ENCODE measurements at places on chromosomes 2 and 18.

GRCh38 chr2:46477925-46478324 is 1.4 kb upstream of the TMEM247 start:
- H3K4me1 ChIP-seq: no peaks in the 10 kb centered on the region
- no peaks in the 10 kb centered on the region for H3K36me3 ChIP-seq
- DNase-seq: no peak
- no peak overlapping the region for H3K4me3 ChIP-seq
- H3K27me3 ChIP-seq: peaks cover 5% of the 10 kb centered on the region
- H3K27ac ChIP-seq: no peak overlapping the region

DNA sequence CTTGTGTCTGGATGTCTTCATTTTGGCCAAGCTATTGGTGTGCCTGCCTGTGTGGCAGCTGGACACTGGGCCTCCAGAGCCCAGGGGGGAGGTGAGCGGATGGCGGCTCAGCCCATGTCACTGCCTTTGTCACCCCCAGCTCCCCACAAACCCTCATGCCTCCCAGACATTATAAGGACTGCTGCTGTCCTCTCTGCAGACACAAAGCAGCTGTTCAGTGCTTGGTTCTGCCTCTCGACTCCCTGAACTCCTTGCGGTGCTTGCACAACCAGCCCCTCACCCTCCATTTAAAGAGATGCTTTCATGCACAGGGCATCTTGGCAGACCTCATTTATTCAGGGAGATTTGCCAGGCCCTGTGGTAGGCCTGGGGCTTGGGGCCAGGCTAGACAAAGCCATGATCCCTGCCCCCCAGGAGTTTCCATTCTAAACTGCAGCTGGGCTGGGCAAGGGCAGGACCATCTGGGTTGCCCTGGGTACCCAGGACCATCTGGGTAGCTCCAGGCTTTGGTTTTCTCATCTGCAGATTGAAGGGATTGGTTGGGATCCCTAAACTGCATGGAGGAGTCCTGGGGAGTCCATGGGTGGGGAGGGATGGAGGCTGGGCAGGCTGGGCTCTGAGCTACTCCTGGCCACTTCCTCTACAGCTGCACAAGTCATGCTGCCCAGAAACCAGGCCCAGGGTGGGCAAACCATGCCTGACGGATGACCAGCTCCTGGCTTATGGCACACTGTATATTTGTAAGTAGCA is 168.5 kb downstream of the CELF4 start:
- no peak for DNase-seq
- no peak overlapping the region for H3K27ac ChIP-seq
- H3K36me3 ChIP-seq: no peaks in the 10 kb centered on the region
- peaks cover 8% of the 10 kb centered on the region for H3K27me3 ChIP-seq
- no peak overlapping the region for H3K4me3 ChIP-seq
- no peaks in the 10 kb centered on the region for H3K4me1 ChIP-seq

GRCh38 chr2:62426154-62426912 is 79.7 kb downstream of the TMEM17 start:
- H3K4me3 ChIP-seq: no peak overlapping the region
- H3K27me3 ChIP-seq: no peaks in the 10 kb centered on the region
- no peak for DNase-seq

GRCh38 chr2:25159949-25160348 is 8.4 kb downstream of the POMC start:
- no peaks in the 10 kb centered on the region for H3K27me3 ChIP-seq
- H3K4me3 ChIP-seq: no peak overlapping the region
- H3K27ac ChIP-seq: no peak overlapping the region
- no peaks in the 10 kb centered on the region for H3K4me1 ChIP-seq

DNA sequence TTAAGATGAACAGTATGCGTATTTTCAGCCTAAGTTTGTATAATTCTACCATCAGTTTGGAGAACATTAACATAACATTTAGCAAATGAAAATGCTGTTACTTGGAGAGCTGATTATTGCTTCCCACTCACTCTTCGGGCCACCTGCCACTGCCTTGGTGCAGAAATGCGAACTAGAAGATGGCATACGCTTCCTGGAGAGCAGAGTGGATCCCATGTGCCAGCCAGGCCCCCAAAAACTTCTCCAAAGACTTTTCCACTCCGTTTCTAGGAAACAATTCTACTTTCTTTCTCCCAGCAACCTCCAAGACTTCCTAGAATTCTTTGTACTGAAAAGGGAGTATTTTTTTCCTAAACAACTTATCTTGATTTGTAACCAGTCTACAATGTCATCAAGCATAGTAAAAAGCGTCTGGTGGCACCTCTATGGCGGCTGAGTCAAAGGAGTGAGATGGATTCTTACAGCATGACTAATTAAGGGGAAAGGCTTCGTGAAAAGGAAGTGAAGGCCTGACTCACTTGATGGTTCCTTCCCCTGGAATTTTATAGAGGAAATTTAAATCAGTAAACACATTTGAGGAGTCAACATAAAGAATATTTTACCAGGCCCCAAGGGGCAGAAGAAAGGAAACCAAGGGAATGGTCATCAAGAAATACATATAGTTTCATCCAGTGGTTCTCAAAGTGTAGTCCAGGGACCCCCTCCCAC is 36.6 kb downstream of the FEZ2 start:
- H3K27ac ChIP-seq: peak overlapping the region; percentile 63
- no peak for DNase-seq
- no peaks in the 10 kb centered on the region for H3K27me3 ChIP-seq
- H3K4me1 ChIP-seq: peaks cover 32% of the 10 kb centered on the region
- no peaks in the 10 kb centered on the region for H3K36me3 ChIP-seq
- no peak overlapping the region for H3K4me3 ChIP-seq

DNA sequence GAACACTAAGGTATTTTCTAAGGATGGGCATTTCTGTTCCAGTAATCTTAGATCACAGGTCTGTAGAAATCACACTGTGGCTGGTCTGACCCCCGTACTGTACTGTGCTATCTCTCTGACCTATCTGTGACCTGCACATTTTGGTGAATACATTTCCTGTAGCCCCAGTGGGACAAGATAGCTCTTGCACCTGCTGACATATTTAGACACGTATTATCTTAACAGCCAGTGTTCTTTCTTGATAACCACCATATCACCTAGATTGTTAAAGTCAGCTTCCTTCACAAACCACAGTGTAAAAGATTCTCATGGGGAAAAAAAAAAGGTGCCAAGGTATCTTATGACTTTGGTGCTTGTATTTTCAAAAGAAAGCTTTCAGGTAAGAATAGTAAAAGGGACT is 39.8 kb upstream of the TMEM247 start:
- no peak overlapping the region for H3K4me3 ChIP-seq
- no peaks in the 10 kb centered on the region for H3K27me3 ChIP-seq
- no peaks in the 10 kb centered on the region for H3K36me3 ChIP-seq
- no peak for DNase-seq

- no peak for DNase-seq
- no peaks in the 10 kb centered on the region for H3K4me1 ChIP-seq
- no peaks in the 10 kb centered on the region for H3K36me3 ChIP-seq
- no peaks in the 10 kb centered on the region for H3K27me3 ChIP-seq
- H3K27ac ChIP-seq: no peak overlapping the region
Measured at GRCh38 chr2:185507719-185508118, 230.9 kb upstream of the FSIP2 start.

GRCh38 chr2:162826921-162827320 is 11.6 kb downstream of the KCNH7 start:
- H3K4me3 ChIP-seq: no peak overlapping the region
- no peaks in the 10 kb centered on the region for H3K27me3 ChIP-seq
- DNase-seq: no peak
- H3K4me1 ChIP-seq: no peaks in the 10 kb centered on the region

DNA sequence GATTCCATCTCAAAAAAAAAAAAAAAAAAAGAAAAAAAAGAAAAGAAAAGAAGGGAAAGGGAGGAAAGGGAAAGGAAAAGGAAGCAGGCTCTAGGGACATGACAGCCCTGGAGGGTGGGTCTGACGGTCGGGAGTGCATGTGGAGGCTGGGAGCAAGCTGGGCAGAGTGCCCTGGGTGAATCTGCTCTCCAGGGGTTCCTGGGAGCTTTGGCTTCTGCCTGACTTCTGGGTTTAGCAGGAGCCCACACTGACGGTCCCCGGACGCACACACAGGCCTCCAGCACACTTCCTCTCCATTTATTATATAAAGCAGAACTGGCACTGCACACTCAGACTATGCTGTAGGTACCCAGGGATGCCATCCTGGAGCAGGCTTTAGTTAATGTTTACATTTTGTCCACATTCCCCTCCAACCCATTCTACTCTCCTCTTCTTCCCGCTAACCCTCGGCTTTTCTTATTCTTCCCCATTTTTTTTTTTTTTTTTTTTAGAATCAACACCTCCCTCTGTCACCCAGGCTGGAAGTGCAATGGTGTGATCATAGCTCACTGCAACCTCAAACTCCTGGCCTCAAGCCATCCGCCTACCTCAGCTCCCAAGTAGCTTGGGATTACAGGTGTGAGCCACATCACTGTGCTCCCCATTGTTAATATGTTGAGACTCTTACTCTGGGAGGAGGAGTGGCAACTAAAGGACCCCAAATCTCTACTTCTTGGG is 151.1 kb upstream of the SLC1A4 start:
- peaks cover 30% of the 10 kb centered on the region for H3K4me1 ChIP-seq
- peak; percentile 49 for DNase-seq
- H3K27me3 ChIP-seq: no peaks in the 10 kb centered on the region
- no peak overlapping the region for H3K4me3 ChIP-seq

- H3K36me3 ChIP-seq: no peaks in the 10 kb centered on the region
- H3K27me3 ChIP-seq: no peaks in the 10 kb centered on the region
- no peak for DNase-seq
- no peaks in the 10 kb centered on the region for H3K4me1 ChIP-seq
- no peak overlapping the region for H3K27ac ChIP-seq
Measured at GRCh38 chr2:17171446-17172049, 346.7 kb downstream of the RAD51AP2 start.

DNA sequence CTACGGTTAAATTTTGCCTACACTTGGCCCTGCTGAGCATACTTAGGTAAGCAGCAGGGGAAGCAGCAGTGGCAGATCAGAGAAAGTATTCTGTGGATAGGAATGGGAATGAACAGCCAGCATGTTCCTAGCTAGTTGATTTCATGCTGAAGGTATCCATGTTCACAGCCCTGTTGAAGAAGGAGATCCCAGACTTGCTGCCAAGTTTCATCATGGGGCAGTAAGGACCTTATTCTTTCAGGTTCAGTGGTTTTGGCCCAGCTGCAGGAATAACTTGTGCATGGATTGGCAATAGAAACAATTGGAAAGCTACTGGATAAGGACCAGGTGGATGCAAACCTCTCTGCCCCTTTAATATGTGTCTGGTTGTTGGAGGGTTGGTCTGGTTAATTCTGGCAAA is 98.2 kb upstream of the TMEM178A start:
- DNase-seq: no peak
- H3K27ac ChIP-seq: peak overlapping the region; percentile 29
- no peak overlapping the region for H3K4me3 ChIP-seq
- no peaks in the 10 kb centered on the region for H3K36me3 ChIP-seq
- peaks cover 60% of the 10 kb centered on the region for H3K4me1 ChIP-seq

GRCh38 chr18:76472829-76473228 is 22.2 kb downstream of the ZNF516 start:
- H3K27me3 ChIP-seq: no peaks in the 10 kb centered on the region
- no peak for DNase-seq
- H3K4me3 ChIP-seq: no peak overlapping the region
- H3K4me1 ChIP-seq: peaks cover 9% of the 10 kb centered on the region
- H3K27ac ChIP-seq: no peak overlapping the region

Data from tibial artery (tissue), 4 donors.